ENCODE measurements at places on chromosomes 5 and 9.
A peak's percentile ranks its signal among the peaks of the same experiment; 100 is the strongest.

DNA sequence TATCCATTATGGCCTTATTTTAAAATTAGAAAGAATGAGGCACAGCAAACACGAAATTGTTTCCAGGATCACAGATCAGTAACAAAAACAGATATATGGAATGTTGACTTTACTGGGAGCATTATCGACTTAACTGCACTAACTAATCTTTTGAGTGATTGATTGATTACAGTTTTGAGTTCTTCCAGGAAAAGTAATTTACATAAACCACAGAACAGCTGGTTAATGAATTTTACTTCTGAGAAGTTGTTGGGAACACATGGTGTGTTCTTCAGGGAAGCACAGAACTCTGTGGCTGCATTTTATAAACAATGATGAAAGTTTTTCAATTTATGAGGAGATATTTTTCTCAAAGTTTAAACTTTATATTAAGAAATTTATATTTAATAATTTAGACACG, 802.4 kb upstream of the ACO1 start:
- no peak for DNase-seq

DNA sequence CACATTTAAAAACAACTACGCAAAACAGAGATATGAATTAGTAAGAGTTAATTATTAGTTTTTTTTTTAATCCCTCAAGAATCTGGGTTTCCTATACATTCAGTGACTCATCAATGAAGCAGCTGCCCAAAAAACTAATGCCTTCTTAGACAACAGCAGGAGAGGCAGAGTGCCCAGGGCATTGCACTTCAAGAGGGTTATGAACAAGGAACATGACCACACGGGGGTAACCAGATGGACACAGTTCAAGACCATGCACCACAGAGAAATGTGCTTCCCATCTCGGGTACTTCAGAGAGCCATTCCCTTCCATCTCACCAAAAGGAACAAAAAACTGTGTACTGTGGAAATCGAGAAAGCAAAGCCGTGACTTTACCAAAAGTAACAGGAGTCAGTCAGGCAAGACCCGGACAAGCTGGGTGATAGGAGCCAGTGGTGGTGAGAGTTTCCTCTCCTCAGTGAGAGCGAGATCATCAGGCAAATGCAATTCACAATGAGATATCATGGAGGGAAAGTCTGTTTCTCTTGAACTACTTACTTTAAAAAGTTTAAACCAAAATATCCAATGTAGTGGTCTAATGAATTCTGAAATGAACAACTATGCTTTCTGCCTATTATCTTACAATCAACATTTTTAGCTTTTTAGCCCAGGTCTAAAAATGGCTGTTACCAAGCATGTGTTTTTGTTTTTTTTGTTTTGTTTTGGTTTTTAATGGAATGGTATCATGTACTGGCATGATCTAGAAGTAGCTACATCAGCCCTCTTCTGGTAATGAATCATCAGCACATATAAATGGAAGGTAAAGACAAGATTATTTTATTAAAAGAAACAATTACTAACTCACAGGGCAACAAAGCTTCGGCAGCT, 192.1 kb downstream of the TSSK1B start:
- no peak for DNase-seq

DNA sequence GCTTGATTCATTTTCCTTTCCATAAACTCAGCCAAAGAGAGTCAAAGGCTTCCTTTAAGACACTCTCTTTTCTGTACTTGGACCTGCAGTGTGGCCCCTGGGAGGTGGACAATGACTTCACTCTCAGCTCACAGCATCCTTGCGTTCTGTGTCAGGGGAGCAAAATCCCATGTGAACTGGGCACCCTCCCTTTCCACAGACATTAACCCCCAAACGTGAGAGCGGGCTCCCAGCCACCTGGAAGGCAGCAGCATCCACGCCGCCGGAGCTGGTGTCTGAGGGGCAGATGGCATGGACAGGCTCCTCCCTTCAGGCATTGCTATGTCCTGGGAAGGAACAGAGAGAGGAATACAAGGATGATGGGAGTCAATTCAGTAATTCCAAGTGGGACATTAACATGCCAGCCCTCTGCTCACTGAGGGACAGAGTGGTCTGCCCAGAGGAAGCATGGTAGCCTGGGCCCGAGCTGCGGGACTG, 39.5 kb downstream of the TRIP13 start:
- DNase-seq, result no peak

- no peak for DNase-seq
These were observed 11.1 kb upstream of the PAIP1 start for GRCh38 chr5:43567967-43568366.

DNA sequence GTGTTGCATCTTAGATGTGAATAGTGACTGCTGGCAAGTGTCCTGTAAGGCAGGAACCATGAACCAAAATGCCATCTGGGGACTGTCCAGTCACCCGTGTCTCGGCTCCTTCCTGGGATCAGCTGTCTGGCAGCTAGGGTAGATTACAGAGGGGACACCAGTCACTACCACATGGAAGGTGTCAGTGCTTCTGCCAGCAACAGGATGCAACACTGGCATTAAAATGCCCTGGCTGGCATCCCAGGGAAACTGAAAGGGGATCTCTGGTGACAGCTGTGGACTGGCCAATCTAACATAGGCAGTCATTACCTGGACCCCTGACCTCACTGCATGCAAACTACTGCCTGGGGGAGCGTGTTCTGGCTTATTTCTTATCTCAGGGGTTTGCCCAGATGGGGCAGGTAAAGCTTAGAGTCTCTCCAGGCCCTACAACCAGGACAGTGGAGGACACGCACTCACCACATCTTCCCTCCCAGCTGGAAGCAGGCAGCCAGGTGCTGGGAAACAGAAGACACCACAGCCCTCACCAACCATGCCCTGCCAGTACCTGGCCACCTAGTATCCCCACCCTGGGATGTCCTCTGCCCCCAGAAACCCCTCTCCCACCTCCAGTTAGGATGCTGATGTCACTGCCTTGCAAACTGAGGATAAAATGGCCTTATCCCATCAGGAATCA, 83.8 kb downstream of the SEMA4D start:
- DNase-seq, result no peak

GRCh38 chr5:4130819-4131218, 535.2 kb downstream of the IRX1 start:
- no peak for DNase-seq

- DNase-seq, result no peak
These were observed 30.0 kb downstream of the DAB2IP start for GRCh38 chr9:121681404-121681803.

GRCh38 chr5:7392693-7393024, 3.3 kb upstream of the ADCY2 start:
- DNase-seq, result no peak

DNA sequence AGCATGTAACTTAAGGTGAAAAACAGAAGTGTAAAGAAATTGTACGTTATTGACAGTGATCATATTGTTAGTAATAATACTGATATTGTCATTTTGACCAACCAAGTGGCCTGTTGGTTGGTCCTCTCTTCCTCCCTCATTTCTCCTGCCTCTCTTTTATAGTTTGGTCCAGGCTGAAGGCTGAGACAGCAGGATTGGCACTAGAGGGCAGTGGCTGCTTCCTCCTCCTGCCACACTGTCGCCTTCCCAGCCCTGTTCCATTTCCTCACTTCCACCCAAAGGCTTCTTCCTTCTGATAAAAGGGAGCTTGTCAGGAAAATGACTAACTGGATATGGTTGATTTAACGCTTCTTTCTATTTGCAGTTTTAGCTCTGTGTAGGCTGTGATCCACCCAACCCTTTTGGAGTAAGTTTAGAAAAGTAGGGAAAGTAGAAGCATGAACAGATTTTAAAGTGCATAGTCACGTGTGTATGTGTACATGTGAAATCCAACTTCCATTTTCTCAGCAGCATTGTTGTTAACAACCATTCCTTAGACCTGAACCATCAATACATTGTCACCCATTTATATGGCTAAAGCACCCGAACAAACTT, 35.6 kb downstream of the PTCD2 start:
- DNase-seq, result no peak

- DNase-seq, result peak; percentile 90
These were observed 60.7 kb downstream of the NSD1 start for GRCh38 chr5:177194268-177194667.

DNA sequence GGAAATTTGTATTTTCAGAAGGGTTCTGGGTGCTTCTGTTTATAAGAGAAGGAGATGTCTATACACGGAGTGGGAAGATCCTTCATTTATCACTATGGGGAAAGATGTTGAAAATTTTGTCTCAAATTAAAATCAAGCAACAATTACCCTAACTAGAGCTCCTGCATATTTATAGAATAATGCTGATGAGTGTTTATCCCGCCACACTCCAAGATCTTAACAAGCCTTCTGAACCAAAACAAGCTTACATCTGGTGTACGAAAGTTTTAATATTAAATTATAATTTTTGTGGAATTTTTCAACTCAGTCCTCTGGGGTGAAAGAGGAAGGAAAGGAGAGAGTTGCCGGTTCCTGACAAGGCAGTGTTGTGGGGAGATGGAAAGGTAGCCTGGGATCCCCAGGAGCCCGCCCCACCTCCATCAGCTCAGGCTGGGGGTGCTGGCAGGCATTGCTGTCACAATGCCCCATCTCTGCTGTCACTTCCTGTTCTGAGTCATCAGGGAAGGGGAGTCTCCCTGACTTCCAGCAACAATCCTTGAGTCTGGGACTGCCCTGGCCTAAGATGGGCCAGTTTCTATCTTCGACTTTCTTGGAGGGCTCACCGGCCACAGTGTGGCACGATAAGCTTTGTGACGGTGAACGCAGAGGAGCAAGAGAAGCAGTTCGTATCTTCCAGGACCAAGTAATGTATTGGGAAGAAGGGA, 64.5 kb downstream of the ERAP1 start:
- DNase-seq, result no peak

All from PC-9 (cell line).